ENCODE measurements at places on chromosomes 1 and 21. TPM values are rescaled to one million over a fixed set of nuclear protein-coding genes. Genes with fewer than 3 reads are reported as not detected.
A peak's percentile ranks its signal among the peaks of the same experiment; 100 is the strongest.

GRCh38 chr21:39088831-39089380 lies 94.3 kb downstream of the PSMG1 start:
- no peak for DNase-seq
- H3K4me3 ChIP-seq: no peak overlapping the region
- no peaks in the 10 kb centered on the region for H3K4me1 ChIP-seq
- H3K36me3 ChIP-seq: no peaks in the 10 kb centered on the region

GRCh38 chr21:35323947-35324346 lies 274.8 kb upstream of the RUNX1 start:
- H3K4me3 ChIP-seq: no peak overlapping the region
- H3K4me1 ChIP-seq: no peaks in the 10 kb centered on the region
- H3K36me3 ChIP-seq: no peaks in the 10 kb centered on the region
- DNase-seq: no peak
- H3K27me3 ChIP-seq: no peaks in the 10 kb centered on the region

DNA sequence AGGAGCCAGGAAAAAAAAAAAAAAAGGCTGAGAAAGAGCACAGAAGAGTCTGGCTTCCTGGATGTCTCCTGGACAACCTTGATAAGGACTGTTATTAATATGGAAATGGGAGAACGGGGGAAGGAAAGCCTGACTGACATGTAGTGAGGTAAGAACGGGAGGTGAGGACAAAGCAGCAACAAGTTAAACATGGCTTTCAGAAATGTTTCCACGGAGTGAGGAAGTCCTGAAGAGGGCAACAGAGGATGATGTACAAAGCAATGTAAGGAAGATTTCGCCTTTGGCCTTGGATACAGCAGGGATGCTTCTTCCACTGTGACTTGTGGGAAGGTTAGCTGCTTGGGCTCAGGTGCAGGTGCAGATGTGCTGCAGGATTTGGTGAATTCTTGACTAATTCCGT lies 11.9 kb upstream of the NIBAN1 start:
- H3K27me3 ChIP-seq: no peaks in the 10 kb centered on the region
- no peaks in the 10 kb centered on the region for H3K36me3 ChIP-seq
- peaks cover 4% of the 10 kb centered on the region for H3K4me1 ChIP-seq
- no peak for DNase-seq

GRCh38 chr1:115492019-115492595 lies 149.7 kb upstream of the VANGL1 start:
- no peaks in the 10 kb centered on the region for H3K4me1 ChIP-seq
- no peak overlapping the region for H3K27ac ChIP-seq
- H3K36me3 ChIP-seq: no peaks in the 10 kb centered on the region
- H3K27me3 ChIP-seq: no peaks in the 10 kb centered on the region
- no peak overlapping the region for H3K4me3 ChIP-seq

DNA sequence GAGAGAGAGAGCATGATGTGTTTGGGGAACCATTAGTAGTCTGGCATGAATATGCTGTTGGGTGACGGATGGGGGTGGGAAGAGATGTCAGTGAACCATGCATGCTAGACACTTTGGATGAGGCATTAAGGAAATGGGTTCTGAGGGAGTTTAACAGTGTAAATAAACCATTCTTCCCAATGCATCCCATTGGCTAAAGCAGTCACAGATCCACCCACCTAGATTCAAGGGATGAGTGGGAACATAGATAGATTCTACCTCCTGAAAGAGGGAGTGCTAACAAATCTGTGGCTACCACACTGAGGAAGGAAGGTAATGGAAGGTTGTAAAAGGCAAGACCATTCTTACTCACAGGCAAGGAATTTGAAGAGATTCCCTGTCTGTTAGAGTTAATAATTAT lies 129.8 kb upstream of the CACNA1E start:
- DNase-seq: no peak
- H3K27ac ChIP-seq: no peak overlapping the region
- H3K36me3 ChIP-seq: no peaks in the 10 kb centered on the region
- H3K4me3 ChIP-seq: no peak overlapping the region

GRCh38 chr1:55781944-55782482 lies 566.8 kb upstream of the USP24 start:
- no peaks in the 10 kb centered on the region for H3K27me3 ChIP-seq
- no peak overlapping the region for H3K4me3 ChIP-seq
- H3K4me1 ChIP-seq: no peaks in the 10 kb centered on the region

DNA sequence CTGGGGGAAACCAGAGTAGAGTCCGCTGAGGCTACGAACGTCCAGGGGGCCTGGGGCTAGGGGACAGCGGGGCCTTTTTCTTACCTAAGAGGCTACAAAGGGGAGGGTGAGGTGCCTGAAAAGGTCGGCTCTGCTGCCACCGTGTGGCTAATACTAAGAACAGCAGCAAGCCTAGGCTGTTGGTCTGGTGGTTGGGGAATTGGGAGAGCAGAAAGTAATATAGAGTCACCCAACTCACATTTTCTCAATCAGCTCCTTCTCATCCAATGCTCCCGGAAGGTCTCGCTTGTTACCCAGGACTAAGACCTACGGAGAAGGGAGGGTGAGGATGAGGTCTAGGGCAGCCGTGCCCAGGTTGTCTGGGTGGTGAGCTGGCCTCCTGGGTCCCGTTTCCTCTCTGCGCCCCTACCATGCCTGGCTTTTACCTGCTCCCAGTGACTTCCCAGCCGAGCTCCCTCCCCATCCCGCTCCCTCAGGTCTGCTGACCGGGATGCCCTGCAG lies 9.3 kb downstream of the ARL8A start:
- no peak overlapping the region for H3K4me3 ChIP-seq
- no peaks in the 10 kb centered on the region for H3K27me3 ChIP-seq
- no peak overlapping the region for H3K27ac ChIP-seq
- H3K4me1 ChIP-seq: peaks cover 7% of the 10 kb centered on the region

DNA sequence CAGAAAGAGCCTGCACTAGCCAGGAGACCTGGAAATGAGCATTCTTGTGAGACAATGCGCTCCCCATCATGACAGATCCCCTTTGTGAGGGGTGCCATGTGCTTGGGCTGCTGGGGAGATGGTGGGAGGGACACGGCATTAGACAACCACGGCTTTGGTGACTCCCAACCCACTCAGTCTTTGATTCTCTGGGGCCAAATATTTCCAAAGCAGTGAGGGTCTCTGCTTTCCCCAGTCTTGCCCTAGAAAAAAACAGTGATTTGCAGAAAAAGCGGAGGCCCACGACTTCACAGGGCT lies 10.2 kb downstream of the SLC45A3 start:
- no peak for DNase-seq
- no peaks in the 10 kb centered on the region for H3K27me3 ChIP-seq
- no peak overlapping the region for H3K27ac ChIP-seq
- no peak overlapping the region for H3K4me3 ChIP-seq

DNA sequence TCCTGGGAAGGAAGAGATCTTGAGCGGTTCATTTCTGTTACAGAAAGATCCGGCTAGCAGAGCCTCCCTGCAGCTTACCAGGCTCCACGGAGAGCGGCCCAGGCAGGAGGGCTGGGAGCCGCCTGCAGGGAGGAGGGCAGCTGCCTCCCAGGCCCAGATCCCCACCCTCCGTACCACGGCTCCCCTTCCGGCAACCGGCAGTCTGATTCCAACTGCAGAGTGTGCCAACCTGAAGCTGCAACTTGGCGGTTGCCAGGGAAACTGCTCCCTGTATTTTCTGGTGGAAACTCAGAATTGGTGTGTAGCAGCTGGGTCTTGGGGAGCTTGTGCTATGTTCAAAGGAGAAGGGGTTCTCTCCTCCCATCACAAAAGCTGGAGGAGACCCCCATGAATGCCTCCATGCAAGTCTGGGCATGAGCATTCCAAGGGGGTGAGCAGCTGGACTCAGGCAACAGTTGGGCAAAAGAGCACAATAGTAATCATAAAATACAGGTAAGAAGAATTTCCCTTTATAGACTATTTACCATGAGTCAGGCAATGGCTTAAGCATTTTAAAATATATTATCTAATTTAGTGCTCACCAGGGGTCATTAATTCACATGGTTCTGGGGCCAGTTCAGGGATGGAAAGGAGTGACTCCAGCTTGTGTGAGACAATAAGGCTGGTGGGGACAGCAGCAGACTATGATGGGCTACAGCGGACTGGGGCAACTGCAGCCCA lies 46.1 kb upstream of the KAZN start:
- no peak overlapping the region for H3K27ac ChIP-seq
- H3K27me3 ChIP-seq: no peaks in the 10 kb centered on the region
- H3K4me1 ChIP-seq: no peaks in the 10 kb centered on the region
- no peaks in the 10 kb centered on the region for H3K36me3 ChIP-seq

DNA sequence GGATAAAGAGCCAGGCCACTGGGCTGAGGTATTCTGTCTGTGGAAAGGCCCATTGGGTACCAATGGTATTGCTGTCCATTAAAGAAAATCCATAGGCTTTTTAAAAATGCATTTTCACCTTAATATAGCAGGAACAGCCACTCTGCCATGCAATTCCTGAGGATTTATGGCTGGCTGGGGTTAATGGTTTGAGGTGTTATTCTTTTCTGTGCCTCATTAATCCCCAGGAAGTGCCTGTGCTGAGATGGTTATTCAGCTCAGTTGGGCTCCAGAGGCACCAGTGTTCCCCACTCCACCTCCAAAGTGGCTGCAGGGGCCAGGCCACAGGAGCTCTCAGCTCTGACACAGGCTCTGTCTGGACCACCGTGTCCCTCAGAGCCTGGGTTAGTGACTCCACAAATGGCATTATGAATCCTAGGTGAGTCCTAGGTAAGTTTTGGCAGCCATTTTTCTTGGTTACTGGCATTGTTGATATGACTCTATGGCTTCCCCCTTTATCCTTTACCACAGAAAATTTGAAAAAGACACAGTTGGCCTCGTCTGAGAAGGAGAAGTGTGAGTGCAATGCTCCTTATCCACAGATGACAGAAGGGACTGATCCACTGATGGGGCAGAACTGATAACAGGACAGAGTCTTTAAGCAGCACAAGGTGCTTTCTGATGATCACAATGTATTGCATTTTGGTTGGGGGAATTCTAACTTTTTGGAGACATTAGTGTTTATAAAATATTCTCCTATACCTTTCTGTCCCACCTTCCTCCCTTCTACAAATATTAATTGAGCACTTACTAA lies 2.2 kb upstream of the PAPPA2 start:
- no peaks in the 10 kb centered on the region for H3K4me1 ChIP-seq
- no peak overlapping the region for H3K27ac ChIP-seq
- H3K4me3 ChIP-seq: no peak overlapping the region
- H3K27me3 ChIP-seq: no peaks in the 10 kb centered on the region
- H3K36me3 ChIP-seq: no peaks in the 10 kb centered on the region

DNA sequence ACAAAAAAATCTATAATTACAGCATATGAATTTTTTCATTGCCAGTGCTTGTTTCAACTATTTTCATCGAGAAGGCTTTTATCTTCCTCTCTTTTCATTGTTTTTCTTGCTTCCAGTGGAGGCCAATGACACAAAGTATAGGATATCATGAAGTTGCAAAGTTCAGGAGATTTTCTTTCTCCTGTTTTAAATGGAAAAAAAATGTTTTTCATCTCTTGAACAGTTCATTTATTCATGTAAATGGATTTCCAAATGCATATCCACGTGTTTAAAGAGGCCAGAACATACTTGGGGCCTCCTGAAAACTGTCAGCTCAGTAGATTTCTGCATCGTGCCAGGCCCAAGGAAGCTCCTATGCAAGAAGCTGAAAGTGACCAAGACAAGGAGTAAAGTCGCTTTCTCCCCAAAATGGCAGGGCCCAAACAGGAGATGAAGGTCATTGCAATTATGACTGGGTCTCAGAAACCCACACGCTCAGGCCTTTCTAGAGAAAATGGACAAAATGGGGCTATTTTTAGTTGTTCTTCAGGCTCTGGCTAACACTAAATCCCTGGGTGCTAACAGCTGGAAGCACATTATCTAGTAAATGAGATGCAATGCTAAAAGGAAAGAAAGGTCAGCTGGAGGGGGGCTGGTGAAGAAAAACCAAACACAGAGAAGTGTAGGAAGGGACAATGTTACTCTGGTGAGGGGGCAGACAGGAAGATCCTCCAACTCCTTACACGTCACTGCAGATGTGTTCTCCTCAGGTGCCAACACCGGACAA lies 136.9 kb upstream of the C8B start:
- no peaks in the 10 kb centered on the region for H3K4me1 ChIP-seq
- no peak for DNase-seq
- H3K4me3 ChIP-seq: no peak overlapping the region
- no peaks in the 10 kb centered on the region for H3K27me3 ChIP-seq
- H3K27ac ChIP-seq: no peak overlapping the region
- no peaks in the 10 kb centered on the region for H3K36me3 ChIP-seq

DNA sequence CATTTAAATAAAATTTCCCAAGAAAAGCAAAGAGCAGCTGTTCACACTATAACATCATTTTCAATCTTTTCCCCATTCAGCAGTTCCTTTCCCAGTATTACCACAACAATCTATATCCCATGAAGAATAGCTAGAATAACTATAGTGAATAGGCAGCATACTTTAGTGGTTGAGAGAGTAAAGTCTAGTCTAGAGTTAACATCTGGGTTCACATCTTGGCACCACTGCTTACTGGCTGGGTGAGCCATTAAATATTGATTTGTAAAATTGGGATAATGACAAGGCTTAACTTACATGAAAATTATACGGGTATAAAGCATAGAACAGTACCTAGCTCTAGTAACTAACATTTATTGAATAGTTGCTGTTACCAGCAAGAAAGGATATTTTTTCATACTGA lies 14.4 kb downstream of the S100PBP start:
- H3K27me3 ChIP-seq: no peaks in the 10 kb centered on the region
- DNase-seq: no peak
- no peaks in the 10 kb centered on the region for H3K4me1 ChIP-seq
- no peak overlapping the region for H3K27ac ChIP-seq

- peak overlapping the region; percentile 92 for H3K4me3 ChIP-seq
- H3K27ac ChIP-seq: peak overlapping the region; percentile 79
- H3K4me1 ChIP-seq: peaks cover 54% of the 10 kb centered on the region
- H3K27me3 ChIP-seq: no peaks in the 10 kb centered on the region
These were observed 372 bp downstream of the SLC25A44 start for GRCh38 chr1:156194300-156194652.

DNA sequence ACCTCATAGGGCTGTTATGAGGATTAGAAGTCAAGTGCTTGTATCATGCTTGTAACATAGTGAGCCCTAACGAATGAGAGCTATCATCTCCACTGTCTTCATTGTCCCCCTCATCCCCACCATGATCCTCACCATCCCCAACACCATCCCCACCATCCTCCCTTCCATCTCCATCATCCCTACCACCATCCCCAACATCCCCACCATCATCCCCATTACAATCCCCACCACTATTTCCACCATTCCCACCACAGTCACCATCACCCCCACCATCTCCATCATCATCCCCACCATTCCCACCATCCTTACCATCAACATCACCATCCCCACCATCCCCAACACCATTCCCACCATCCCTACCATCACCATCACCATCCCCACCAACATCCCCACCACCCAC lies 39.1 kb upstream of the PADI1 start:
- no peaks in the 10 kb centered on the region for H3K27me3 ChIP-seq
- no peak overlapping the region for H3K27ac ChIP-seq
- no peaks in the 10 kb centered on the region for H3K36me3 ChIP-seq
- DNase-seq: no peak
- no peaks in the 10 kb centered on the region for H3K4me1 ChIP-seq

GRCh38 chr1:24892188-24893153 lies 37.6 kb downstream of the RUNX3 start:
- no peak overlapping the region for H3K4me3 ChIP-seq
- H3K4me1 ChIP-seq: no peaks in the 10 kb centered on the region
- H3K27me3 ChIP-seq: no peaks in the 10 kb centered on the region
- no peak for DNase-seq
- H3K27ac ChIP-seq: no peak overlapping the region
- H3K36me3 ChIP-seq: no peaks in the 10 kb centered on the region

The SH2D1B gene
- not detected for total RNA-seq

The AMY1A gene
- not detected for total RNA-seq

The XKR8 gene
- 14.5 TPM for total RNA-seq

The KRTAP7-1 gene
- not detected for total RNA-seq

The KRTAP13-2 gene
- not detected for total RNA-seq

The HMGCS2 gene
- not detected for total RNA-seq

The ZBTB48 gene
- total RNA-seq: 62.6 TPM

The OLFML3 gene
- 0.42 TPM for total RNA-seq

The ECM1 gene
- total RNA-seq: 2.0 TPM

Measured in CD4-positive, alpha-beta memory T cell (primary cell).